ENCODE measurements at places on chromosomes 6 and 20.

DNA sequence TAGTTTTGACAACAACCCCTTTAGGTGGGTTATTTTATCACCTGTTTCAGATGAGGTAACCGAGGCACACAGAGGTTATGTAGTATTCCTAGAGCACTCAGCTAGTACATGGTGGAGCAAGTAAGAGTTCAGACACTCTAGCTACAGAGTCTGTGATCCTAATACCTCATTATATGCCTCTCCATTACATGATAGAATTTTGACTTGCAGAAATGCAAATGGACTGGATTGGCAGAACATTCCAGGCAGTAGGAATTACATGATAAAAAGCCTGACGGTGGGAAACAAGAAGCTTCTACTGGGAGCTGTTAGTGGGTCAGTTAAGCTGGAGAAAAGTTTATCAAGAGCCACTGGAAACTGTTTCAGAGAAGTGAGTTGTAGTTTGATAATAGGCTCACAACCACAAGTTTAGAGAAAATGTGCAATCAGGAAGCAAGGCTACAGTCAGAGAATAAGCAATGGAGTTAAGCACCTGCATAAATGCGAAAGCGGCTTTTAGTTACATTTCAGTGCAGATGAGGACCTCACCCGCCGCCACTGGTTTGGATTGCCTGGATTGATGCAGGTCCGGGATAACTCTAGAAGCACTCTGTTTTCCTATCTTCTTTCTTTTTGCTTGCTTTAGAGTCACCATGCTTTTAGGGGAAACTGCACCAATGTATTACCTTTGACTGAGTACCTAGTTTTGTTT lies 34.7 kb upstream of the MYLK2 start:
- no peak for DNase-seq

GRCh38 chr6:5085648-5086293 lies 630 bp downstream of the PPP1R3G start:
- DNase-seq = no peak

DNA sequence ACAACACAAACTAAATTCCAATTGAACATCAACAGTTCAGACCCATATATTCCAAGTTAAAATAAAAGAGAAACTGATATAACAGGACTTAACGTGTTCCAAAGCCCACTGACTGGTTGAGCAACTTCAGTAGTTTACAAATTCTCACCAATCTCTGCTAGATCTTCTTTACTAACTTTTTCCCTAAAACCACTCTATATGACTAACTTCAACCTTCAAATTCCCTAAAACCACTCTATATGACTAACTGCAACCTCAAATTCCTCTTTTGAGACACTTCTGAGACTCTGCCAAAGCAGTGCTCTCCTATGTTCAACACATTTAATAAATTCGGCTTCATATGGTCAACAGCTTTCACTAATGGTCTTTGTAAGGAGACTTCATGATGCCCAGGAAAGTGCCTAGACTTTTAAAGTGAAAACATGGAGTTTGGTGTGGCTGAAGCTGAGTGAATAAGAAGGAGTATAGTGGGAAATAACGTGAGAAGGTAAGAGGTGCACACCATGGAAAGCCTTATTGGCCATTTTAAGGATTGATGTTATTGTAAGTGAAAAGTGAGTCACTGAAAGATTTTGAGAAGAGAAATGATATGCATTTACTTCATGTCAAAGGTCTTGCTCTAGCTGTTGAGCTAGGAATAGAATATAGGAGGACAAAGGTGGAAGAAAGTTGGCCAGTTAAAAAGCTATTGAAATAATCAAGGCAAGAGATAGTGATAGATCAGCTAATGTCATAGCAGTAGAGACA lies 134.0 kb upstream of the HCRTR2 start:
- DNase-seq = no peak

DNA sequence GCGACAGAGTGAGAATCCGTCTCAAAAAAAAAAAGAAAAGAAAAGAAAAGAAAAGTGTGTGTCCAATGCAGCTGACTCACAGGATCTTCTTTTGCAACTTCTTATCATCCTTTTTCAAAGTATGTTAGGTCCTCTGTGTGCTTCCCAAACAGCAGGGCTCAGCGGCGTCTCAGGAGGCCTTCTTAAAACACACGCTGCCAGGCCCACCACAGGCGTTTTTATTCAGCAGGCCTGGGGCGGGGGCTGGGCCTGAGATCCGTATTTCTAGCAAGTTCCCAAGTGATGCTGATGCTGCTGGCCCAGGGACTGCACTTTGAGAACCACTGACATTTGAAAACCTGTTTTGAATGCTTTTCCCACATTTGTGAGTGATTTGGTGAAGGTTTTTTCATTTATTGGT lies 57.1 kb downstream of the PSMG4 start:
- no peak for DNase-seq

Data from hematopoietic multipotent progenitor cell treated with erythropoietin and hydrocortisone succinate and interleukin-3 and kit ligand, for 15 days (in vitro differentiated cells).